Activated naive CD4-positive, alpha-beta T cell treated with Interleukin-2 at 50 U/mL for 16 hours (primary cell): ENCODE measurements at places on chromosomes 3 and 15.

GRCh38 chr15:78831229-78832207 is 20.3 kb upstream of the ADAMTS7 start:
- no peak for DNase-seq

- no peak for DNase-seq
Measured at GRCh38 chr3:134352031-134352671, 22.1 kb downstream of the AMOTL2 start.

DNA sequence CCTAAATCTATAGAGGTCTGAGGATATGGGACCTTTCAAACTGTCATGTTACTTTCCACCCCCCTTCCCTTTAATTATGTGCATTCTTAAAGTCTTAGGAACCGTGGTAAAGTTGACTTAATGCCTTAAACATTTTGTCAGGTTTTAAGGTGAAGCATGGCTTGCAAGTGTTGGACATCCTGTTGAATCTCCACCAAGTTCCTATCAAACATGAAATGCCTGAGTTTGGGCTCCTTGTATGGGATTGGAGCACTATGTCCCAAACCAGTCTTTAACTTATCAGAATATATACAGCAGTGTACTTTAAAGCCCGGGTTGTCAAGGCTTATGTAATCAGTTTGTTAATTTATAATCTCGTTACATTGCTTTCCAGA is 1.1 kb downstream of the SNRK start:
- no peak for DNase-seq

GRCh38 chr3:115673881-115674280 is 50.6 kb downstream of the GAP43 start:
- no peak for DNase-seq

DNA sequence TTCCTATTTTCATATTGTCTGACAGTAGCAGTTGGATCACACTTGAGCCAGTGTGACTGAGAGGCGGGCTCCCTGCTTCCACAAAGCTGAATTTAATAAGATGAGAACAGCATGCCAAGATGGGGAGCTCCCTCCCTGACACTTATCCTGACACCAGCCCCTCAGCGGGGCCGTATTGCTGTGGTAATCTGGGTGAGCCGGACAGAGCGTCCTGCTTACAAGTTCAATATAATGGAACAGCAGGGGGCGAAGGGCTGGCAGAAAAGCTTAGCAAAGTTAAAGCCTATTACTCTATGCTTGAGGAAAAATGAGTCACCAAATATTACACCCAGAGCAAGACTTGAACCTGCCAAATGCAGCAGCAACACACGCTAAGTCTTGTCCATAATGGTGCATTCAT is 163.8 kb upstream of the CMC1 start:
- no peak for DNase-seq
